ENCODE measurements at places on chromosomes 3 and 15.
A peak's percentile ranks its signal among the peaks of the same experiment; 100 is the strongest.

GRCh38 chr15:38809621-38810020, 245.0 kb upstream of the RASGRP1 start:
- no peak for DNase-seq

- DNase-seq: no peak
Measured at GRCh38 chr3:143445118-143445517, 325.5 kb downstream of the CHST2 start.

- DNase-seq: peak; percentile 13
Measured at GRCh38 chr3:186261638-186262037, 100.4 kb downstream of the DGKG start.

DNA sequence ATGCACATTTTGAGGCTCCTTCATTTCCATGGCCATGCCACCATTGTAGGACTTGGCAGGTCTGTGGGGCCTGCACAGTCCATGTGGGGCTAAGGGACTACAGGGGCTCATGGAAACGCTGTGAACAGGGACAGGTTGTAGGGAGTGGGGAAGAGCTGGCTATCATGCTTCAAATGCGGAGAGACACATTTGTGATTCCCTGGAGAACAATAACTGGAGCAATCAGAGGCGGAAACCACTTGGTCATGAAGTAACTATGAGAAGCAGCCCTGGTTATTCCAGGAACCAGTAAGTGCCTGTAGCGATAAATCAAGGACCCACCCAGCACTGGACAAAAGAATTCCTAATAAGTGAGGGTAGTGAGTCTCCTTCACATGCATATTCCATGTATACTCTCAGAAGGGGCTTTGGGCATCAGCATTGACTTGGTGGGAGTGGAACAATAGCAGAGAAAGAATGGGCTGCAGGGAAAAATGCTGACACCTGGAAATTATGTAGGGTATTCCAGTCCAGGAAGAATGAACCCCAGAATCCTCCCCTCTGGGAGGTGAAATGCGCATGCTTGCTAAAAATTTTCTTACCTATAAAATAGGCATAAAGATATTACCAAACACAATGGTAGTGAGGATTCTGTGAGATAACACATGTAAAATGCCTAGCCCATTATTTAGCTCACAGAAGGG, 251.4 kb upstream of the ROPN1 start:
- DNase-seq: no peak

DNA sequence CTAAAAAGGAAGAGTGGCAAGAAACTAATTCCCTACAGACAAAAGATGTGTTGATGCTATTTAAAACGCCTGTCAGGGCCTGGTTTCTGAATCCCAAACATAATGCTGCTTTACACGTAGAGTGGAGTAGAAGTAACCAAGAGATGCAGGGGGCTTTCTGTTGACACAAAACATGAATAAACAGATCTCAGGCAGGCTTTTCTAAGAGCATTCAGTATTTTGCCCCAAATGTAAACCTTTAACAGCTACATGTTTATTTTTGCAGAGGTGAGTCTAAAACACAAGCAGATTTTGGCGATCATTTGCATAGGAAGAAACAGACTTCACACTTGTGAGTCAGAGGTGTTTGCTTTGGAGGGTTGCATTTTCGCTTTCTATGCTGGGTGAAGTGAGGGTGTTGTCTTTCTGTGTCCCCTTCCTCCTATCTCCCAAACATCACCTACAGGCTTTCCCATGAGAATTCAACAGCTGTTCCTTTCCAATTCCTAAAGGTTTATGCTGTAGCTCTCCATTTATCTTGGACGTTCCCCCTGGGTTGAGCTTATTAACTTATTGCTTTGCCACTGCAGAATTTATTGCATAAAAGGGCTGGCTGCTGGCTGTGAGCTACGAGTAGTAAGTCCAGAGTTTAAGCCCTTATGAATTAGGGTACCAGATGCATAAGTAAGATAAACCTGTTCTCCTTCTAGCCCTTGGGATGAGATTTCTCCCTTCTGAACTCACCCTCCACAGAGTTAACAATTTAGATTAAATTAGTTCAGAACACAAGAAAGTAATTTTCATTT, 156.7 kb downstream of the DIPK2A start:
- no peak for DNase-seq

- DNase-seq: no peak
Measured at GRCh38 chr3:117063930-117064329, 354.4 kb downstream of the TUSC7 start.

DNA sequence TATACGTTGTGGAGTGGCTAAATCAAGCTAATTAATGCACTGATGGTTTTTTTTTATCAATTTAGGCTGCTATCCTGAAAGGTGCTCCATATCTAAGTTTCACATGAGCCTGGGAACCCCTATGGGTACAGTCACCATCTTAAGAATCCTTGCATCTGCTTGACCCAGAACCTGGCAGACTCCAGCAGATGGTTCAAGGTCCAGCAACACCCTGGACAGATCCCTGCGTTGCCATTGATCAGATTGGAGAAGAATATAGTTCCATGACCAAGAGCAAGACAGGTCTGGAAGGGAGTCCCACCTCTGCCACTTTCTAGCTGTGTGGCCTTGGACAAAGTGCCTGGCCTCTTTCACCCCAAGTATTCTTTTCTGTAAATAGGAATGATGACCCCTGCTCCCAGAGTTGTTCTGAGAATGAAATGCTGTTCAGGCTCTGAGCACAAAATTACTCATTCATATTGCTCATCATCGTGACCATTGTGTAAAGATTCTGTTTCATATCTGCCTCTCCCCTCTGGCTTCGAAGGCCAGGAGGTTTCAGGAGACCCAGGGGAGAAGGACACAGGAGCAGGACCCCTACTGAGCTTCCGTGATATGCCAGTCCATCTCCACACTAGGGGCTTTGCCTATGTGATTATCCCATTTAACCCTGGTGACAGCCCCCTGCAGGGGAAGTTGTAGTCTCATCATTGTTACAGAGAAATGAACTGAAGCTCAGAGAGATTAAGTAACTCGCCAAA, 30.0 kb upstream of the TSEN2 start:
- no peak for DNase-seq

- no peak for DNase-seq
Measured at GRCh38 chr3:134253475-134254226, 3.0 kb upstream of the RYK start.

GRCh38 chr3:133573629-133574194, at the start of gene CDV3:
Gene CDV3, plus strand, starts transcription at chr3:133573686. Its CDS starts 359 bp downstream, at chr3:133574045.
- DNase-seq: no peak

- DNase-seq: no peak
Measured at GRCh38 chr3:135891121-135891520, 74.4 kb upstream of the PPP2R3A start.

- DNase-seq: no peak
Measured at GRCh38 chr3:64648927-64649906, 38.6 kb downstream of the ADAMTS9 start.

DNA sequence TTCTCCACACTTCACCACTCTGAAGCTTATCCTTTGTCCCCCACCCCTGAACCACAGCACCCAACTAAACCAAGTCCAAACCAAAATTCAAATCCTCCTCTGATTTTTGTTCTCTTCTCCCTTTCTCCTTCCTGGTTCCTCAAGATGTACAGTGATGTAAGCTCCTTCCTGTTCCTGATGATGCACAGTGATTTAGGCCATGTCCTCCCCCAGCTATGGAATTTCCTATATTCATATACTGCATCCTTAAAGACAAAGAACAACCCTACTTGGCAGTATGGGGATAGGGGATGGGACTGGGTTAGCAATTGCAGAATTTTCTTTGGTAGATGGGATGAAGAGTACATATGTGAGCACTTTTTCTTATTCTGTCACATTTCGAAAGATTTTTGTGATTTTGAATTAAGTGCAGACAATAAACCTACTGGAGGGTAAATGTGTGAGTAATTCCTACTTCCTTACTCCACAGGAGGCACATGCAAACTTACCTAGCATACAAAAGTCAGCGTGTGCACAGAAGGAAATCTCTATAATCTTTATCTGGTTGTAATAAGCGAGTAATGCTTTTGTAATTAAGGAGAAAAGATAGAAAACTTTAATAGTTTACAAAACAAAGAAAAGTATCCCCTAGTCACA, 125.0 kb downstream of the ANO10 start:
- DNase-seq: no peak

GRCh38 chr15:92707880-92708551, 52.4 kb upstream of the FAM174B start:
- DNase-seq: no peak

- DNase-seq: no peak
Measured at GRCh38 chr3:17915341-17915740, 172.9 kb upstream of the TBC1D5 start.

GRCh38 chr15:85497172-85497569, 116.8 kb downstream of the AKAP13 start:
- no peak for DNase-seq

GRCh38 chr15:51751697-51752683, 593 bp downstream of the TMOD2 start:
- DNase-seq: no peak

DNA sequence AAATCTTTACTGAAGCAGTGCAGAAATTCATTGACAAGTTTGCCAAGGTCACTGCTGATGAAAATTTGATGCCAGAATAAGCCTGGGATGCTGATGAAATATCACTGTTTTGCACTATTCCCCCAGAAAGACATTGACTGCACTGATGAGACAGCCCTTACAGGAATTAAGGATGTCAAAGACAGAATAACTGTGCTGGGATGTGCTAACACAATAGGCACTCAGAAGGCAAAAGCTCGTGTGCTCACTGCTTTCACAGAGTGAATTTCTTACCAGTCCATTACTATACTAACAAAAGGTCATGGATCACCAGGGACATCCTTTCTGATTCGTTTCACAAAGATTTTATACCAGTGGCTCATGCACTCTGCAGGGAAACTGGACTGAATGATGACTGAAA, 69.4 kb downstream of the MCF2L2 start:
- no peak for DNase-seq

DNA sequence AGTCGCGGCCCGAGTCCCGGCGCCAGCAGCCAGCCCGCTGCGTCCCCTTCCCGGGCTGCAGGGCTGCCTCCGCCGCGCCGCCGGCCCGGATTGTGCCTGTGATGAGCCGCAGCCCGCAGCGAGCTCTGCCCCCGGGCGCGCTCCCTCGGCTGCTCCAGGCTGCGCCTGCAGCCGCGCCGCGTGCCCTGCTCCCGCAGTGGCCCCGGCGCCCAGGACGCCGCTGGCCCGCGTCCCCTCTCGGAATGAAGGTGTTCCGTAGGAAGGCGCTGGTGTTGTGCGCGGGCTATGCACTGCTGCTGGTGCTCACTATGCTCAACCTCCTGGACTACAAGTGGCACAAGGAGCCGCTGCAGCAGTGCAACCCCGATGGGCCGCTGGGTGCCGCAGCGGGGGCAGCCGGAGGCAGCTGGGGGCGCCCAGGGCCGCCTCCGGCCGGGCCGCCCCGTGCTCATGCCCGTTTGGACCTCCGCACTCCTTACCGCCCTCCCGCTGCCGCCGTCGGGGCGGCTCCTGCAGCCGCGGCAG, 1.2 kb downstream of the CHST2 start:
- DNase-seq: no peak

GRCh38 chr3:150127011-150127490, 156.4 kb upstream of the PFN2 start:
- no peak for DNase-seq

GRCh38 chr3:52770496-52771333, at the start of gene NEK4:
Gene NEK4, minus strand, starts transcription at chr3:52770940. Its CDS starts 194 bp downstream, at chr3:52770746.
- DNase-seq: peak; percentile 73

DNA sequence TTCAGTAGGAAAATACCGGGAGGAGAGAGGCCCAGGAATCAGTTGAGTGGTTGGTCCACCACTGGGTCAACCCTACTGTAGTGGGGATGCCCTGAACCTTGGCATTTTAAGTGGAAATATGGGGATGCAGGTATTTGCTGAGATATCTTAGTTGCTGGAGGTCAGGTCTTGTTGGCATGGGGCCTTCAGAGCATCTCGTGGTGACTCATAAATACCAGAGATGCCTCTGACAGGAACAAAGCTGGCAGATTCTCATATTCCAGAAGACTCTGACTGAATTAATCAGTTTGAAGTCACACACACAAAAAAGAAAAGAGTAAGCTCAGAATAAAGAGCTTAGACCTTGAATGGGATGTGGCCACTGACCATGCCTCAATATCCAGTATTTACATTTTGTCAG, 91.6 kb downstream of the CACNA2D3 start:
- DNase-seq: no peak

- no peak for DNase-seq
Measured at GRCh38 chr15:86201313-86202008, 121.8 kb downstream of the AGBL1 start.

DNA sequence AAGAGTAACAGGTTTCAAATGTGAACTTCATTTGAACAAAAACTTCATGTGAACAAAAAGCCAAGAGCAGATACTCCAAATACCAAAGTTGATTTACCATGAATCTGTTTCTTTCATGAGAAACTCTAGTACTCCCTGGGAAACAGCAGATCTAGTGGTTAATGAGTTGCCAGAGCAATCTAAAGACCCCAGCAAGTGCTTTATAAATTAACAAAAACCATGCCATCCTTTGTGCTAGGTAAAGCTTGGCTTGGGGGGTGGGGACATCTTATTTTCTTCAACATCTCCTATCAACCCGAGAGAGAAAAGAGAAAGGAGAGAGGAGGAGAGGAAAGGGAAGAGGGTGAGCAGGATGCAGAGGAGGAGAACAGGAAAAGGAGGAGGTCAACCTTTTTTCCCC, 100.7 kb downstream of the TBL1XR1 start:
- DNase-seq: no peak

GRCh38 chr3:46946856-46947545, 29.5 kb downstream of the CCDC12 start:
- no peak for DNase-seq

GRCh38 chr3:167728176-167728575, 6.5 kb downstream of the PDCD10 start:
- DNase-seq: no peak

- no peak for DNase-seq
Measured at GRCh38 chr3:197149528-197149927, 119.9 kb upstream of the MELTF start.

DNA sequence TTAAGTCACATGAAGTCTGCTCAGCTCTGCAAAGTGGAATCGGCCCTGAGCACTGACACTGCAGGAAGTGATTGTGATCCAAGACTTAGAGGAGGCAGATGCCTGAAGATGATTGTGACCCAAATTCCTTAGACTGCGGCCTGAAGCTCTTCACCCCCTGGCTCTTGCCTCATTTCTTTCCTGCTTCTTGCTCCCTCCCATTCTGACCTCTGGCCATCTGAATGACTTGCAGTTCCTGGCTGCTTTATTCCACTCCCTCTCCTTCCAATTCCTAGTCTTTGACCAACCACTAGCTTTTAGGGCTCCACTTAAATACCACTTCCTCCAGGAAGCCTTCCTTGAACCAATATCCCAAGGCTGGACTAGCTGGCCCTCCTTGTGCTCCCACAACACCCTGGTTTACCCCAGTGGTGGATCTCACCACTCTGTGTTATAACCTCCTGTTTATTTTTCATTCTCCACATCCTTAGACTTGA, 9.9 kb upstream of the EPB42 start:
- no peak for DNase-seq

GRCh38 chr15:74422652-74423430, 10.9 kb downstream of the SEMA7A start:
- DNase-seq: no peak

GRCh38 chr3:14803981-14804834, 14.6 kb upstream of the FGD5 start:
- no peak for DNase-seq

DNA sequence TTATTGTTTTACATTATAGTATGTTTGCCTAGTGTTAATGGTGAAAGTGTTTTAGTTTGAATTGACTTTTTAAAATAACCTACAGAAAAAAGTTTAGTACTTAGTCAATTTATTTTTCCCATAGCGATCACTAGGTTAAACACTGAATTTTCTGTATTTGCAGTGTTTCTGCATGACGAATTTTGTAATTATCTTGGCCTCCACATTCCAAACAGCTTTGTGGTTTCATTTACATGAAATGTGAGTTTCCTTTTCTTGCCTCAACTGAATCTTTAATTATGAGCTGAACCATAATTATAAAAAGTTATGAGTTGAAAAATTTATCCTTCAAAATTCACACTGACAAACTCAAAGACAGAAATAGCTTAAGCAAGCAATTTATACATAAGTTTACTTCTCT, 235.5 kb downstream of the CTNNB1 start:
- DNase-seq: no peak

All from NCI-H1436 (cell line).